ENCODE measurements at places on chromosomes 2 and 18.

GRCh38 chr2:41441958-41442357 is 605.9 kb upstream of the PKDCC start:
- DNase-seq = no peak

DNA sequence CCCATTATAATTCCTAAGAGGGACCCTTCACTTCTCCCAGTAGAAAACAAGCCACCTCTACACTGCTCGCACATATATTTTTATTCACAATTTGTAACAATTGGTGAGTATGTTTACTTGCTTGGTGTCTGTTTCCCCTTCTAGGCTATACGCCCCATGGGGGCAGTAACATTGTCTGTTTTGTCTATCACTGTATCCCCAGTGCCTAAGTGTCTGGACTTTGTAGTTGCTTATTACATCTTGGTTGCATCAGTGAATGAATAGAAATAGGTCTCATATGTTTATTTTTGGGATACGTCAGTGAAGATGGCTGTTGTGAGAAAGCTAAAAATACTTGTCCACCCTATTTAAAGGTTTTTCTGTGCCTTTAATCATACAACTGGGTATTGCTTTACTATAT is 87.4 kb upstream of the ITGB6 start:
- no peak for DNase-seq

DNA sequence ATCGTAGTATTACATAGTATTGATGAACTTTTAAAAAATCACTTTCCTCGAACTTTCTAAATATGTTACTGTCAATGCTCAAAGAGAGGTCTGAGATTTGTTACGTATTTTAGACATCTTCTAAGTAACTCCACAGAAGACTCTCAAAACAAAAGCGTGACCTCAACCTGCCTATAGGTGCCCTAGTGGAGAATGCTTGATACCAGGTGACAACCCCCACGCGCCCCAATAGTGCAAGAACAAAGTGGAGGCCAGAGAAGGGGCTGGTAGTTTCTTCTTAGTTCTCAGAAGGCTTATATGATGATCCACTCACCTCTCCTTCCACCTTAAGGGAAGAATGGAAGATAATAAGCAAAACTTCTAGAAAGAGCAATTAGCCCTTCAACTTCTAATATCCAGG is 102.6 kb downstream of the ANKRD44 start:
- peak; percentile 48 for DNase-seq

DNA sequence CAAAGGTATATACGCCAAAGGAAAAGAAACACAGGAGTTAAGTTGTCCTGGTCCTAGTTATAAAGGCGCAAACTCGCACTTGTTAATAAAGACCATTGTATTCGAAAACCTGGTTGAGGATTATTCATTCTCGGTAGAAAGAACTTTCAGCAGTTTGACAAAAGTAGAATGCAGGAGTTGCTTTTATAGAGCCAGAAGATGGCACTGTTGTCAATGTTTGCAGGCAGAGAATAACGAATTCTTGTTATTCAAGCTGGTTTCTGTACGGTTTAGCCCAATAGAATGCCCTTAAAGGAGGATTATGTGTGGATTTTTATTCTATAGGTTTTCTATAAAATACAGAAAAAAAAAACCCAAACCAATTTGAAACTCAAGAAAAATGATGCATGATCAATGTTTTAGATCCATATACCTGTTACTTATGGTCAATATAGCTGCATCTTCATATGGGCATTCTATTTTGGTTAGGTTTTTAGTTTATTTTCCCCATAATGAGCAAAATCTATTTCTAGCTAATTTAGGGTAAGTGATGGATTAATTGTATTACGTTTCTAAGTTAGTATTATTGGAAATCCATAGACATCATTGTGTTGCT is 510.3 kb downstream of the PLCL1 start:
- DNase-seq = no peak

DNA sequence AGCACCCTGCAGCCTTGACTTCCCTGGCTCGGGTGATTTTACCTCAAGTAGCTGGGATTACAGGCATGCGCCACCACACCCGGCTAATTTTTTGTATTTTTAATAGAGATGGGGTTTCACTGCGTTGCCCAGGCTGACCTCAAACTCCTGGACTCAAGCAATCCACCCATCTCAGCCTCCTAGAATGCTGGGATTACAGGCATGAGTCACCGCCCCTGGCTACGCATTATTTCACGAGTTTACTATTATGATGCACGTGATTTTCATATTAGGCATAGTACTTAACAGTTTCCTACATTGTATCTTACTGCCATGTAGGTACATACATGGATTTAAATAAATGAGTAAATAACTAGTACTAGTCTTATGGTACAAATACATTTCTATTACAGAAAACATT is 4.4 kb downstream of the DYNC2LI1 start:
- DNase-seq = no peak

GRCh38 chr18:53997064-53997463 is 227.4 kb downstream of the MBD2 start:
- no peak for DNase-seq

GRCh38 chr2:86543793-86544192 is 19.4 kb downstream of the CHMP3 start:
- DNase-seq = no peak

- DNase-seq = no peak
Observed at GRCh38 chr2:32314886-32315285, 37.2 kb downstream of the YIPF4 start.

Data from activated T-cell treated with anti-CD3 and anti-CD28 coated beads, Interleukin-2, amount 50 U/mL, for 72 hours (primary cell).